Left renal cortex interstitium (tissue), 4 donors: ENCODE measurements at places on chromosomes 4 and X. TPM values are rescaled to one million over a fixed set of nuclear protein-coding genes. Genes with fewer than 3 reads are reported as not detected.
A peak's percentile ranks its signal among the peaks of the same experiment; 100 is the strongest.

The UCHL1 gene
- 96.3 TPM for polyA plus RNA-seq

The PARM1 gene
- polyA plus RNA-seq = 48.4 TPM

The ARHGAP6 gene
- polyA plus RNA-seq = 14.4 TPM

GRCh38 chr4:118797558-118798142 lies 38.3 kb downstream of the SEC24D start:
- DNase-seq = no peak

GRCh38 chrX:7635604-7636003 lies 207.4 kb upstream of the VCX start:
- DNase-seq = no peak

DNA sequence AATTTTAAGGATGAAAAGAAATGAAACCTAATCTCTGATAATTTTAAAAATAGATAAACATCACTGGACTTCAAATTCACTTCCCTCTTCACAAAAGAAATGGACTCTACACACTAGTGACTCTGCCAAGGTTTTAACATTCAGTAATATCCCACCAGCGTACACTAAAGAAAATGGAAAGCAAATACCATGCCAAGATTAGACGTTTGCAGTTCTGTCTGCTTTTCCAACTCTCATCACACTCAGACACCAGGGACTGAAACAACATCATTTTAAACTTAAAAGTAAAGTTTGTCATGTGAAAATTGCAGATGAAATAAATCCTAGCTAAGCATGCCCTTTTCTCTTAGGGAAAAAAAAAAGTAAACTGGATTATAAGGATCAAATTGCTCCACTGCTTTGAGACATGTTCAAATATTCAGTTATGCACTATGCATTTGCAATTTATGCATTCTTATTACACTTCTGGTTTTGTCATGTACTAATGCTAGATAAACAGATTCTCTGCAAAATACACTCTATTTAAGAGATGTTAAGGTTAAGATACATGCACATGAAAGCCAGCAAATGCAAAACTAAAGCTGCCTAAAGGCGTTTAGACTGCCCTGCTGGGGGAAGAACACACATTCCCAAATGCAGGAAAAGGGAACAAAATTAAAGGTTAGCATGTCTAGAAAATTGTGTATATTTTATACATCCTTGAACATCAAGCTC lies 534.4 kb upstream of the EPHA5 start:
- DNase-seq = no peak

DNA sequence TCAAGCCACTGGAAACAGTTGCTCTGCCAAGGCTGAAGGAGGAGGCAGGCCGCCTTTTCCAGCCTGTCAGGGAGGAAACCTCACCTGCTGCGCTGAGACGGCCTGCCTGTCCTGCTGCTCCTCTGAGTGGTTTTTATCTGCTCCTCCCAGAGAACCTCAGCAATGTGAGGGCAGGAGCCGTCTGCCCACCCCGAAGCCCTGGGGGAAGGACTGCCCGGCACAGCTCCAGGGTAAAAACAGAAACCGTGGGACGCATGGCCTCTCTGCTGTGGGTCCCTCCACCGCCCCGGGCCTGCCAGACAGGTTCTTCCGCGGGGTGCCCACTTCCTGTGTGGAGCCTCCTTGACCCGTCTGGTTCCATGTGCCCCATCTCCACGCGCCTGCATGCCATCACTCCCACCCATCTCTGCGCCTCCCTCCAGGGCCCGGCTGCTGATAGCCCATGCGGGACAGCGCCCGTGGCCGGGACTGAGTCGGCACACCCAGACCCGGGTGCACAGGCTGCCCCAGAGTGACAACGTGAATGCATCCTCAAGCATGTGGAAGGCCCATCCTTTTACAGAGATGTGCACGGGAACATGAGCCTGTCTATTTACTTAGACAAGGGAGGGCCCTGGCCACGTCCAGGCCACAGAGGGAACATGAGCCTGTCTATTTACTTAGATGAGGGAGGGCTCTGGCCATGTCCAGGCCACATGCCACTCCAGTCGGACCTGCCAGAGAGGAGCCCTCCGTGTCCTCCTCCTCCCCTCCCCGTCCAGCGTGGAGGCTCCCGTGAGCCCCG lies 4.0 kb upstream of the SLC49A3 start:
- no peak for DNase-seq

DNA sequence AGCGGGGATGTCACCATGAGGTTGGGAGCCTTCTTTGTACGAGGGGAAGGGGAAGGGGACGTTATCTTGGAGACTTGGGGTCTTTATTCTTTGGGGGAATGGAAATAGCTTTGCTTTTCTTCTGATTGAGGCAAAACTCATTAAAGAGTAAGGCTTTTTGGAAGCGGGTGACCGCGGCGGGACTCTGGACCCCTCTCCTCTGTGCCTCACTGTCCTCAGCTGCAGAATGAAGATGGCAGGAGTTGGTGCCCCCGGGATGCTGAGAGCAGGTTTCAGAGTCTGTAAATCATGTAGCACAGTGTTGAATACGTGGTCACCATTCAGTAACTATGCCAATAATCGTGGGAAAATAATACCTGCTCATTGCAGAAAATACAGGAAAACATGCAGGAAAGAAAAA lies 32.1 kb downstream of the HTT-AS start:
- DNase-seq = no peak

DNA sequence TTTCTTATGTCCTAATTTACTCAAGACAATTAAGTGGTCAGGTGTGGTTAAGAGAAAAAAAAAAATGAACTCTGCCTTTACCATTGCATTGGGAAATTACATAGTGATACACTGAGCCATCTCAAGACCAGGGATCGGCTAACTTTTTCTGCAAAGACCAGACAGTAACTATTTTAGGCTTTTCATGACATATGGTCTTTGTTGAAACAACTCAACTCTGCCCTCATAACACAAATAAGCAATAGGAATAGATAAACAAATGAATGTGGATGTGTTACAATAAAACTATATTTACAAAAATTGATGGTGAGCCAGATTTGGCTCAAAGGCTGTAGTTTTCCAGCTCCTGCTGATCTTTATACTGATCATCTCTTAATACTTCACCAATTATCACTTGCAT lies 632.6 kb upstream of the INTU start:
- DNase-seq = no peak

DNA sequence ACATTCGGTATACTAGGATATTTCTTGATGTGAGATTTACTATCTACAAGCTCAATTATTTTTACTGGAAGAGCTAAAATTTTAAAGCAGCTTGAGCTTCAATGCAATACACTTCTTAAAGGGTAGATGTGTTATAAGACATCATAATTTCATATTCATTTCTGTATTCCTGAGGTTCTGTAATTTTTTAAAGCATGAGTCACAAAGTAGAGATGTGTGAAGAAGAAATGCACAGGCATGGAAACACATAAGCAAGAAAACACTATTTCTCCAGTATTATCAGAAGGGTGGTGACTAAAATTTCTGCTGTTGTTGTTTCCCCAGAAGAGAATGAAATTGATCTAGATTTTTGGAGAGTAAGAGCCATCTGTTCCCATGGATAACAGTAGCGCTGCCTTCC lies 72.6 kb downstream of the INPP4B start:
- DNase-seq = no peak

DNA sequence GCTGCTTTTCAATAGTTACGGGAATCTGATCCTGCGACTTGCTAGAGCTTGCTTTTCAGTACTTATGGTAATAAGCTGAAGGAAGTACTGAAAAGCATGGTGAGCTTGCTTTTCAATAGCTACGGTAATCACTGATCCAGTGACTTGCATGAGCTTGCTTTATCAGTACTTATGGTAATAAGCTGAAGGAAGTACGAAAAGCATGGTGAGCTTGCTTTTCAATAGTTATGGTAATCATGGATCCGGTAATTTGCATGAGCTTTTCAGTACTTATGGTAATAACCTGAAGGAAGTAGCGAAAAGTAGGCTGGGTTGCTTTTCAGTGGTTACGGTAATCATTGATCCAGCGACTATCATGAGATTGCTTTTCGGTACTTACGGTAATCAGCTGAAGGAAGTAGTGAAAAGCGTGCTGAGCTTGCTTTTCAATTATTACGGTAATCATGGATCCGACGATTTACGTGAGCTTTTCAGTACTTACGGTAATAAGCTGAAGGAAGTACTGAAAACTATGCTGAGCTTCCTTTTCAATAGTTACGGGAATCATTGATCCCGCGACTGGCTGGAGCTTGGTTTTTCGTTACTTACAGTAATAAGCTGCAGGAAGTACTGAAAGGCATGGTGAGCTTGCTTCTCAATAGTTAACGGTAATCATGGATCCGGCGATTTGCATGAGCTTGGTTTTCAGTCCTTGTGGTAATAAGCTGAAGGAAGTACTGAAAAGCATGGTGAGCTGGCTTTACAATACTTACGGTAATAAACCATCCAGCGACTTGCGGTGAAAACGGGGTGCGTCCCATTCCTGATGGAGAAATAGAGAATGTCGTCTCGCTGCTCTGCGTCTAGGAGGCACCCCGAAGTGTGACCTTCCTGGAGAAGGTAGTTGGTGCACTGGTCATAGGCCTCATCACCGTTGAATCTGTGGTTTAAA lies 6.5 kb downstream of the CRLF2 start:
- DNase-seq = peak; percentile 93

DNA sequence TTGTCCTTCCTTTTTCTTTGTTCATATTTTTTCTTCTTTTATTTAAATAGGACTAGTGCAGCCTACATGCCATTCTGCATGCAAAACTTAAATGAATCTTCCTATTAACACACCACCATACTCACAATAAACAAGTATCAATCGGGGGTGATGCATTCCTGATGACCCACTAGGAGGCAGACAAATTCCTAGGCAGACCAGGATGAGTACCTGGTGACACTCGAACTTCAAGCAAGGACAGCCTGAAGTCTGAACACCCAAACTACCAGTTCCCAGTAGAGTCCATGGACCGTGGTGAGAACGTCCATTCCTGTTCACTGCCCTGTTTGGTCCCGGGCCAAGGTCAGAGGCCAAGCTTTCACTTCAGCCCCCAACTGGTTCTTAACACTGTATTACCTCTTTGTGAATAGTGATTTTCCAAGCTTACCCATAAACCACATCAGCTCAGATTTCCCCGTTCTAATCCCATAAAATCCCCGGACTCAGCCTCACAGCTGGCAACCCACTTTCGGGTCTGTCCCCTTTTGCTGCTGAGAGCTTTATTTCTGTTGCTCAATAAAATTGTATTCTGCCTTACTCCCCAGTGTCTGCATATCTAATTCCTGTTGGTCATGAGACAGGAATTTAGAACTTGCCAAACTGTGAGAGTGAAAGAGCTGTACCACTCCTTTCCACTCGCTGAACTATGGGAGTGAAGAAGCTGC lies 1286.6 kb downstream of the FSTL5 start:
- no peak for DNase-seq

GRCh38 chr4:40550948-40551462 lies 78.7 kb downstream of the RBM47 start:
- no peak for DNase-seq

DNA sequence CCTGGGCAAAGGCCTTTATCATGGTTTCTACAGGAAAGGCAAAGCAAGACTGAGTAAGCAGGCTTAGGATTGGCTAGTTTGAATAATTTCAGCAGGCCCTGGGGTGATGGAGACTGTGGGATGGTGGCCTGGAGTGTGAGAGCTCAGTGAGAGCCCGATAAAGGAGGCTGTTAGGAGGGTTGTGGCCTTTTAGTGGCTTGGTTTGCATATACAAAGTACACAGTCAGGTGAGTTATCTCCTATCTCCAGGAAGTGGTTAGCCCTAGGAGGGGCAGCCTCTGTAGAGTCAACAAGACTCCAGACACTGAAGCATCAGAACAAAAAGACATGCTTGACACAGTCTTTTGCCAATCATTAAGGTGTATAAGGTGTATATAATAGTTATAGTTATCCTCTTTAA lies 157.2 kb downstream of the CFAP299 start:
- DNase-seq = no peak

DNA sequence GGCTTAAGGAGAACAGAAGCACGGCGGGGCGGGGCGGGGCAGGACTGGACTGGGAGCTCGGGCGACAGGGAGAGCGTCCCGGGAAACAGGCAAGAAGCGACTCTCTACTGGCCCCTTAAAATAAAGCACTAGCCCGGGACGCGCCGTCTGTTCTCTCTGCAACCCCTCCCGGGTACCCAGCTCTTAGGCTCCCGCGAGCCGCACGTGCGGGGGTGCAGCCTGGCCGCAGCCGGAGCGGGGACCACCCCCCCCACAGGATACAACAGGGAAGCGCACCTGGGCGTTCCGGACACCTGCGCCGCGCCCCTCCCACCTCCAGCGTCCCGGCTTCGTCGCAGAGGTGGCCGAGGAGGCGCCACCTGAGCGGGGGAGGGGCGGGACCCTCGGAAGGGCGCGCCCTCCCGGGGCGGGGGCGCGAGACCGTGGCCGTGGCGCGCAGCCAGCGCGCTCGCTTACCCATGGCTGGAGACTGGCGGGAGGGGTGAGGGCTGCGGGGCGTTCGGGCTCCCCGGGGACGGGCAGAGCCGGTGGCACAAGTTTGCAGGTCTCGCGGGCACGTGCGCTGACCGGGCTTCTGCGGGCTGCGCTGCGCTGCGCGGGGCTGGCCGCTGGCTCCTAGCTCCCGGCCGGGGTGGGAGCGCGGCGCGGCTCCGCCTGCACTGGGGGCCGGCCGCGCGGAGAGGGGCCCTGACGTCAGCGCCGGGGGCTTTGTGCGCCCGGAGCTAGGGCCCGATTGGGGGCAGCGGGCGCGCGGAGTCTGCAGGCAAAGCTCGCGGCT lies 91.5 kb downstream of the GEMIN8 start:
- no peak for DNase-seq
